CD8-positive, alpha-beta memory T cell (primary cell): ENCODE measurements at places on chromosomes 7 and 10.

GRCh38 chr10:70523057-70523456 lies 44.5 kb downstream of the PALD1 start:
- DNase-seq, result no peak
- no peak overlapping the region for H3K4me3 ChIP-seq
- H3K27me3 ChIP-seq, result no peaks in the 10 kb centered on the region
- H3K27ac ChIP-seq, result no peak overlapping the region
- no peaks in the 10 kb centered on the region for H3K36me3 ChIP-seq
- no peaks in the 10 kb centered on the region for H3K4me1 ChIP-seq

DNA sequence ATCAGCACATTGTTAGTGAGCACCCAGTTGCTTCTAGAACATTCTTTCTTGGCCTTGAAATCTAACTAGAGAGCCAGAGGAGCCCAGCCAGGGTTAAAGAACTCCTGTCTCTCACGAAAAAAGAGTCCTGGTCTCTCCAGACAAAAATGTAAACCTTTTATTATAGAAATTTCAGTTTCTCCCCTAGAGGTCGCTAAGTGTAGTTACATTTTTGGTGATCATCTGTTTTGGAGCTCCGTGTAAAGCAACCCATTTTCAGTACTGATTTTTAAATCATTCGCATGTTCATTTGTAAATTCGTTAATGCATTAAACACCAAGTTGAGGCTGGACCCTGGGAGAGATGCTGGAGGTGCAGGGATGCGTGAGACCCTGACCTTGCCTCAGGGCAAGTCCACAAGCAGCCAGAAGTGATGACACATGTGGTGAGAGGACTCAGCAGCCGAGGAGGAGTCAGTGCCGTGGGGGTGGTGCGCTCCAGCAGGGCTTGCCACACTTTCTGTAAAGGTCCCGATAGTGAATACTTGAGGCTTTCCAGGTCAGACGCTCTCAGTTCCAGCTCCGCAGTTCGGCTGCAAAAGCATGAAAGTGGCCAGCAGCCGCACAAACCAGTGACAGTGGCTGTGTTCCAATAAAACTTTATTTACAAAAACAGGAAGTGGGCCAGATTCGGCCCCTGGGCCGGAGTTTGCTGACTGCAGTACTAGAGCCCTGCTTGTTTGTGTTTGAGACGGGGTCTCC lies 578.6 kb upstream of the FOXK1 start:
- no peak overlapping the region for H3K4me3 ChIP-seq
- H3K27me3 ChIP-seq, result no peaks in the 10 kb centered on the region
- no peak overlapping the region for H3K27ac ChIP-seq
- no peak for DNase-seq
- H3K36me3 ChIP-seq, result no peaks in the 10 kb centered on the region
- no peaks in the 10 kb centered on the region for H3K4me1 ChIP-seq

- no peak overlapping the region for H3K27ac ChIP-seq
- no peak for DNase-seq
- H3K4me1 ChIP-seq, result peaks cover 7% of the 10 kb centered on the region
- no peaks in the 10 kb centered on the region for H3K36me3 ChIP-seq
- no peaks in the 10 kb centered on the region for H3K27me3 ChIP-seq
These were observed 57.2 kb upstream of the ANK3 start for GRCh38 chr10:60446851-60447250.

DNA sequence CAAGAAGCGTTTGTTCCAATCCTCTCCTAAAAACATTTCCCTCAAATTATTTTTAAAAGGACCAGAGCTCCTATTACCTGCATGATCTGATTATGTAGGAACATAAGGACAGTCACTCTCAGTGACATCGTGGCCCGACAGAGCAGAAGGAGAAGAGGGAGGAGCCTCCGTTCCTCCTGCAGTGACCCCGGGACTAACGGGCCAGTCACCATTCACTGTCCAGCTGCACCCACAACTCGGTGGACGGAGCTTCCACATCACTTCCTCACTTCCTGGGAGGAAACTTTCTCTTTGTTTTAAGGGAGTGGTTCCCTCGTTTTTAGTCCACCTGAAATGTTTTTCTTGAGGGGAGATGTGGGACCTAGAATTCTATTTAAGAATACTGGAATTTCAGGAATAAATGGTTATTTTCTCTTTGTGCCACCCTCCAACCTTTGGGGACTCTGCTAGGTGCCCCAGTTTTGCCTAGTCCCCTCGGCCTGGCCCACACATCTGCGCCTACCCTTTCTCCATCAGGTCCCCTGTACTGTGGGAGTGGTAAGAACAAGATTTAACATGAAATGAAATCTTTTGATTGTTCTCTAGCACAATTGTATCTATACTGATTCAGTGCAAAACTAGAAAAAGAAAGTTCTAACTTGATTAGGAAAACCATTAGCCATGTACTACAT lies 173.5 kb upstream of the RNF32 start:
- H3K4me3 ChIP-seq, result no peak overlapping the region
- H3K27me3 ChIP-seq, result no peaks in the 10 kb centered on the region
- no peaks in the 10 kb centered on the region for H3K36me3 ChIP-seq
- H3K4me1 ChIP-seq, result no peaks in the 10 kb centered on the region
- no peak overlapping the region for H3K27ac ChIP-seq

DNA sequence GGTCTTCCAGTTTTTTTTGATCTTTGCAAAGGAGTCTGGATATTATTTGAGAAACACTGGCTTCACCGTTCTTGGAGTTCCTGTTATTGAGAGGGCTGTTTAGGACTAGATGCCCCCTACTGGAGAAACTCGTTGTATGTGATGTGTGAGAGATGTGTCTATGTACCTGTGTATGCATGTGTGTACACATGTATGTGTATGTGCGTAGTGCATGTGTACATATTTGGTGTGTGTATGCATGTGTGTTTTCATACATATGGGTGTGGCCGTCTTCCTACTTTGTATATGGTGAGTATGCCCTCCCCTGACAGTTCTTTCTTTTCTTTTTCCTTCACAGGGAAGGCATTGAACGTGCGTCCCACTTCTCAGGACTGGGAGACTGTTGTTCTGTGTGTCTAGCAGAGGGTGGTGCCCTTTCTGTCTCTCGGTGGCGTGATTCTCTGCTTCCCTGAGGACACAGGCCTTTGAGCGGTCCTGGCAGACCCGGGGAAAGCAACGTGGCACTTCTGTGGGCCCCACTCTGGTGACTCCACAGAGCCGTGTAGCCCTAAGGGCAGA lies 3.0 kb upstream of the CALHM3 start:
- no peak for DNase-seq
- H3K4me3 ChIP-seq, result no peak overlapping the region
- H3K27ac ChIP-seq, result no peak overlapping the region
- no peaks in the 10 kb centered on the region for H3K4me1 ChIP-seq

- H3K36me3 ChIP-seq, result no peaks in the 10 kb centered on the region
- no peaks in the 10 kb centered on the region for H3K27me3 ChIP-seq
- H3K27ac ChIP-seq, result no peak overlapping the region
- no peak overlapping the region for H3K4me3 ChIP-seq
- H3K4me1 ChIP-seq, result no peaks in the 10 kb centered on the region
These were observed 61.9 kb upstream of the SAMD8 start for GRCh38 chr10:75049316-75050148.

- no peak overlapping the region for H3K4me3 ChIP-seq
- no peak for DNase-seq
These were observed 3.7 kb upstream of the ZNF800 start for GRCh38 chr7:127396184-127396583.

GRCh38 chr10:14399641-14400040 lies 68.9 kb upstream of the FRMD4A start:
- H3K27ac ChIP-seq, result no peak overlapping the region
- H3K36me3 ChIP-seq, result no peaks in the 10 kb centered on the region
- no peak for DNase-seq
- no peak overlapping the region for H3K4me3 ChIP-seq
- no peaks in the 10 kb centered on the region for H3K27me3 ChIP-seq

- H3K27me3 ChIP-seq, result no peaks in the 10 kb centered on the region
- DNase-seq, result no peak
- H3K27ac ChIP-seq, result no peak overlapping the region
- no peaks in the 10 kb centered on the region for H3K36me3 ChIP-seq
These were observed 776.4 kb downstream of the TYW1 start for GRCh38 chr7:67773081-67773480.

GRCh38 chr7:51007551-51008505 lies 225.1 kb upstream of the GRB10 start:
- H3K4me3 ChIP-seq, result no peak overlapping the region
- no peaks in the 10 kb centered on the region for H3K36me3 ChIP-seq
- H3K27ac ChIP-seq, result no peak overlapping the region
- H3K27me3 ChIP-seq, result no peaks in the 10 kb centered on the region

GRCh38 chr10:104304927-104305326 lies 33.3 kb downstream of the ITPRIP start:
- H3K27me3 ChIP-seq, result no peaks in the 10 kb centered on the region
- no peak for DNase-seq
- H3K27ac ChIP-seq, result no peak overlapping the region
- no peaks in the 10 kb centered on the region for H3K36me3 ChIP-seq
- peaks cover 75% of the 10 kb centered on the region for H3K4me1 ChIP-seq
- H3K4me3 ChIP-seq, result no peak overlapping the region

GRCh38 chr10:75034714-75035258 lies 76.7 kb upstream of the SAMD8 start:
- no peak overlapping the region for H3K27ac ChIP-seq
- H3K36me3 ChIP-seq, result peaks cover 11% of the 10 kb centered on the region
- no peak for DNase-seq
- no peak overlapping the region for H3K4me3 ChIP-seq
- H3K27me3 ChIP-seq, result no peaks in the 10 kb centered on the region

DNA sequence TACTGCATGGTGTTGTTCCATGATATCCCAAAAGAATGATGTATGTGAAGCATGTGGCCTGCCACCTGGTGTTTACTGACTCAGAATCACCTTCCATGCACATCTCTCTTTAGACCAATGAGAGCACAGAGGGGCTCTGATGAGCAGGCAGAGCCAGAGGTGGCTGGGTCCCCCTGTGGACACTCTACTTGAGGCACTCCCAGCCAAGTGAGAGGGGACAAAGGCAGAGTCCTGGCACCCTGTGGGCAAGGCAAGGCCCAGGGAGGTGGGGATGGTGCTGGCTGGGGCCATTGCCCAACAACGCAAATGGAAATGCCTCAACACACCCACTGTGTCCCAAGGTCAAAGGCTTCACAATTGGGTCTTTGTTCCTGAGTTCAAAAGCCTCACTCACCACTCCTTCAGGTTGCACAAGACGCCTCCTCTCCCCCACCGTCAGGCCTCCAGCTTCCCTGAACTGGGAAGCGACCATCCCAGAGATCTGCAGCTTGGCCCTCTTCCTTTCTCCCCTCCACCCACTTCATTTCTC lies 164.6 kb downstream of the NEURL1 start:
- no peak overlapping the region for H3K4me3 ChIP-seq
- DNase-seq, result no peak
- H3K4me1 ChIP-seq, result peaks cover 6% of the 10 kb centered on the region

DNA sequence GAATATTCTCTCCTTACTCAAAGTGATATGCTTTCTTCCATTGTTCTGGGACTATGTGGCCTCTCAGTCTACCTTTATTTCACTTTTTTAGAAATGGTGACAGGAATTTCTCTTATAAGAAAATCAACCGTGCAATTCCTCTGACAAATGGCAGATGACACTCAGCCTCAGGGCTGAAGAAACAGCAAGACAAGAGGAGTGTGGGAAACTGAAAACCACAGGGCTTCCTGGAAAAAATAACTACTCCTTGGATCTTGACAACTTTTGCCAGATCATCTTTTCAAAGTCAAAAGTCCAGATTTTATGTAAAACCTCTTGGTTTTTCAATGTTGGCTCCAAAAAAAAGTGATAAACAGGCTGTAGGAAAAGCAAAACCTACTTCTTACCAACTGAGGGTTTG lies 121.5 kb downstream of the TYW1B start:
- H3K4me1 ChIP-seq, result no peaks in the 10 kb centered on the region
- H3K27ac ChIP-seq, result no peak overlapping the region
- H3K36me3 ChIP-seq, result no peaks in the 10 kb centered on the region
- no peak for DNase-seq
- H3K27me3 ChIP-seq, result no peaks in the 10 kb centered on the region

DNA sequence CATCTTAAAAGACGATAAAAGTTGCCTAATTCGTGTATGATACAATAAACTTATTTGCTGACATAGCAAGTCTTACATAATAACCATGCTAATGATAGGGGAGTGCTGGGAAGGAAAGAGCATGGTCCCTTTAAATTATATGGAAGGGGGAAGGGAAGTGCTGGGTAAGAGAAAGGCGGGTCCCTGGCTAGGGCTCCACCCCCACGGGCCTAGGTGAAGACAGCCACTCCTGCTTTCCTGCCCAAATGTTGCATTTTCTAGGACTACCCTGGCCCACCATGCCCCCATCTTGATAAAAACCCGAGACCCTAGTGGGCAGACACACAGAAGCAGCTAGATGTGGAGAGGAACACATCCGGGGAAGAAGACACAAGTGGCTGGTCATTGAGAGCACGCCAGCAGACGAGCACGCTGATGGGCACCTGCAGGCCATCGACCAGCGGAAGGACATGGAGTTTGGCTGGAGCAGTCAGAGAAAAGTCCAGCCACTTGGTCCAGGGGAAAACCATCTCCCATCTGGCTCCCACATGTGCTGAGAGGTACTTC lies 328.7 kb downstream of the ARL4A start:
- no peaks in the 10 kb centered on the region for H3K27me3 ChIP-seq
- DNase-seq, result no peak
- no peaks in the 10 kb centered on the region for H3K36me3 ChIP-seq
- H3K4me1 ChIP-seq, result no peaks in the 10 kb centered on the region
- no peak overlapping the region for H3K27ac ChIP-seq

- no peak overlapping the region for H3K27ac ChIP-seq
- no peaks in the 10 kb centered on the region for H3K36me3 ChIP-seq
- no peaks in the 10 kb centered on the region for H3K27me3 ChIP-seq
- no peaks in the 10 kb centered on the region for H3K4me1 ChIP-seq
- no peak overlapping the region for H3K4me3 ChIP-seq
- DNase-seq, result no peak
These were observed 53.6 kb upstream of the PRR15 start for GRCh38 chr7:29510028-29510427.

GRCh38 chr7:29879609-29880008 lies 73.3 kb downstream of the WIPF3 start:
- no peak overlapping the region for H3K4me3 ChIP-seq
- no peaks in the 10 kb centered on the region for H3K4me1 ChIP-seq
- no peak overlapping the region for H3K27ac ChIP-seq
- H3K36me3 ChIP-seq, result no peaks in the 10 kb centered on the region

DNA sequence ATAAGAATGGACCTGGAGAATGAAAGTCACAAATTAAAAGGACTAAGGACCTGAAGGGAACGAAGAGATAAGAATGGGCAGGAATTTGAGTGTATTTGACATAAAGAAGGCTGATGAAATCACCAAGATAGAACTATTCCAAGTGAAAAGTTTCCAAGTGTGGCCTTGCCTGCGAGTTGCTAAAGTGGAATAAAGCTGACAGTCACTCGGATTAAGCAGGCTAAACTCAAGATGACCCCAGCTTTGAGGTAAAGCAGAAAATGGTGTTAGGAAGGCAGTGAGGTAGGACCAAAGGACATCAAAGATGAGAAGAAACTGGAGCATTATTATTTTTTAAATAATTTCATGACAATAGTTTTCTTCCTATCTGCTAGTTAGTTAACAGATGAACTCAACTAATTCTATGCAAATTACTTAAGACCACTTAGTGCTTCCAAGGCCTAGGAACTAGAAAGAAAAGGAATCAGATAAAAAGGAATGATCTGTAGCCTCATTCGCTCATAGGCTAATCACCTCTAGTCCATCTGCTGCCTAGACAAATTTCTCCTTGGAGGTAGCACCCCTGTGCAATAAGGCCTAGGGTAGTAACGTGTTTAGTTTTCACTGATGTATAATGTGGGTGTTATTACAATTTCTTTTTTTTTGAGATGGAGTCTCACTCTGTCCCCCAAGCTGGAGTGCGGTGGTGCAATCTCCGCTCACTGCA lies 34.5 kb downstream of the EZH2 start:
- H3K27ac ChIP-seq, result no peak overlapping the region
- DNase-seq, result no peak
- no peaks in the 10 kb centered on the region for H3K36me3 ChIP-seq
- no peaks in the 10 kb centered on the region for H3K27me3 ChIP-seq
- H3K4me1 ChIP-seq, result peaks cover 22% of the 10 kb centered on the region
- no peak overlapping the region for H3K4me3 ChIP-seq
